GM13977 (cell line): ENCODE measurements at places on chromosomes 5 and 9.

GRCh38 chr5:123181394-123181801, 92.4 kb downstream of the PRDM6 start:
- DNase-seq = no peak

GRCh38 chr5:98917433-98917832, 11.4 kb downstream of the CHD1 start:
- DNase-seq = no peak

DNA sequence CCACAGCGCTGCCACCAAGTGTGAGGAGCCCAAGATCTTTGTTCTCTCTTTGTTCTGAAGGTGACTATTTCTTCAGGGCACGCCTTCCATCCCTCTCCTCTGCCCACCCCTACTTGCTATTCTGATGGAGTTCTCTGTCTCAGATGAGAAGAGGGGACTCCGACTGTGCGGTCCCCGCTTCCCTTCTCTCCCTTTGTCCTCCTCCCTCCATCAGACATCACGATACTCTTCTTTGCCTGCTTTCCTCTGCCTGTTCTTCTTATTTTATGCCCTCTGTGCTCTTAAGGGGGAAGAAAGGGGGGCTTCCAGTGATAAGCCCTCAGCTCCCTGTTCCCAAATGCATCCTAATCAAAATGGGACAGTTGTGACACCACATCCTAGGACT, 307.8 kb downstream of the RAB3C start:
- DNase-seq = no peak

- DNase-seq = no peak
Measured at GRCh38 chr5:109373932-109374331, 35.8 kb downstream of the PJA2 start.

- DNase-seq = no peak
Measured at GRCh38 chr5:76696251-76696650, 19.7 kb upstream of the F2R start.

DNA sequence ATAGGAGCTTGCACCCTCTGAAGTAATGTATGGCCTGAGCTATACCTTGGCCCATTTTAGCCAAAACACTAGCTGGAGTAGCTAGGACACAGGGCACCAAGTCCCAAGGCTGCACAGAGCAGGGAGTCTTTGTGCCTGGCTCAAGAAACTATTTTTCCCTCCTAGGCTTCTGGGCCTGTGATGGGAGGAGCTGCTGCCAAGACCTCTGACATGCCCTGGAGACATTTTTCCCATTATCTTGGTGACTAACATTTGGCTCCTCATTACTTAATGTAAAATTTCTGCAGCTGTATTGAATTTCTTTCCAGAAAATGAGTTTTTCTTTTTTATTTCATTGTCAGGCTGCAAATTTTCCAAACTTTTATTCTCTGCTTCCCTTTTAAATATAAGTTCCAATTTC, 1099.2 kb downstream of the CDH18 start:
- no peak for DNase-seq

DNA sequence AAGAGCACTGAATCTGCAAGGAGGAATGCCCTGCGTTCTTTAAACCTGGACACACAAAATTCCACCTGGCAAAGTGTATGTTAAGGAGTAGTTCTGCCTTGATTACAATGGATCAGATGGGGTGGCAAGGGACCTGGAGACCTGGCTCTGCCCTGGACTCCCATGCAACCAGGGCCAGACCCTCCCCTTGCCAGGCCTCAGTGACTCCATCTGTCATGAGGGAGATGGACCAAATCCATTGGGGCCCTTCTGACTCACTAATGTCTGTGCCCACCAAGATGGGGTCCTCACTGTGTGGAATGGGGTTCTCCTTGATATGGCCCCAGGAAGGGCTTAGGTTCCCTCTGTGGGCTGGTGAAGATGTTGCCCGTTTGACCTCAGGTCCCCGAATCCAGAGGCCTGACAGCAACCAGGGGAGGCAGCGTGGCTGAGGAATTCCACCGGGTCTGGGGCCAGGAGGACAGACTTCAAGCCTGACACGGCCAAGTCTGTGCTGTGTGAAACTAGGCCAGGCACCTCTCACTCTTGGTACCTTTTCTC, 100.3 kb downstream of the PAX5 start:
- no peak for DNase-seq

- no peak for DNase-seq
Measured at GRCh38 chr9:78196258-78196657, 39.6 kb upstream of the CEP78 start.

DNA sequence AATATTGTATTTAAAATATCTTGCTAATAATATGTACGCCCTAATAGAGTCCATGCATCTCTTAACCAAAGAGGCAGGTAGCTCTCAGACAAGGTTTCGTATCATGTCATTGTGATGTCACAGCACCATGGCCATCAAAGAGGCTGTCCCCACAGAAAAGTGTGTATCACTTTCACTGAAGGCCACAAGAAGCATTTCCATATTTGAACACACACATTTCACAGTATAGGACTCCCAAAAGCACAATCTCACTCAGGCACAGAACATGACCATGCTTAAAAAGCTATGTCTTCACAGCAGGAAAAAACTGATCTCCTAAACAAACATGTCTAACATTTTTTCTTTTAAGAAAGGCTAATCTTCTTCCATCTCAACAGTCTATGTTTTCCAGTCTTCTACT, 133.8 kb downstream of the DENND1A start:
- DNase-seq = no peak

DNA sequence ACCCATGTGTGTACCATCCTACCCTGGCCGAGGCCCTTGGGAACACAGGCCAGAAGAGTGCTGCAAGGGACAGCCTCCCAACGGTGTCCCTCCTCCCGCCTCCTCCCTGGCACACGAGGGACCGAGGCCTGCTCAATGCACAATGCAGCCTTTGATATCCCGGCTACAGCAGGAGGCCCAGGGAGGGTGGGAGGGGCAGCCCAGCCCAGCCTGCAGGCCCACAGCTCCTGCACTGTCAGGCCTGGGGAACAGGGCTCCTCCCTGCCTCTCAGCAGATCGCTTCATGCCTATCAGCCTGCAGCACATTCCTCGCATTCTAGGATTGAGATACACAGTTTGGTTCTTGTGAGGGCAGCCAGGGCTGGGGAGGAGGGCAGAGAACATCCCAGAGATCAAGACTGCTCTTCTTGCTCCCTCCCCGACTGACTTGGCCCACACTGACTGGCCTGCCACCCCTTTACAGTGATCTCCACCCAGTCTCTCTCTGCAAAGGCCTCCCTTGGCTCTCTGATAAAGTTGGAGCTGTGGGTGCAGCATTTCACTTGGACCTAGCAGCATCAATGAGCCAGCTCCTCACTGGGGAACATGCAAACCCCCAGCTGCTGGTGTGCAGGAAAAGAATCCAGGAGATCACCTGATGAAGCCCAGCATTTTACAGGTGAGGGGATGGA, at the start of gene SH3TC2:
SH3TC2 (minus strand) TSS at position 46 of the 671 bp plus-strand sequence; CDS start at position 6, 40 bp downstream.
- DNase-seq = no peak

DNA sequence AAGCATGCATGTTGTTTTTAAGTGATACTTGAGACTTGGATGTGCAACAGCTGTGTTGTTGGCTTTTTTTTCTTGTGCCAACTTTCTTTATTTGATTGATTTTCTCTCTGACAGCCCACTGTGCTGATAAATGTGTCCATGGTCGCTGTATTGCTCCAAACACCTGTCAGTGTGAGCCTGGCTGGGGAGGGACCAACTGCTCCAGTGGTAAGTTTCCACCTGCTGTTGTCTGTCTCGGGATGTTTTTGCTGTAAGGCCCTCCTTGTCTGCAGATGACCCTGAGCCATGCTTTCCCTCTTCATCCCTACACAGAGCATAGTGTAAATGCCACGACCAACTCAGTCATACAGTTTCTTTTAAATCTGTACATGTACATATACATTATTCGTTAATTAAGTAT, 79.2 kb downstream of the MEGF10 start:
- DNase-seq = no peak

GRCh38 chr5:78845470-78845869, 139.6 kb downstream of the ARSB start:
- no peak for DNase-seq

GRCh38 chr5:35468811-35469210, 148.9 kb upstream of the SPEF2 start:
- no peak for DNase-seq

GRCh38 chr5:55903121-55903701, 52.1 kb downstream of the IL31RA start:
- peak; percentile 78 for DNase-seq

DNA sequence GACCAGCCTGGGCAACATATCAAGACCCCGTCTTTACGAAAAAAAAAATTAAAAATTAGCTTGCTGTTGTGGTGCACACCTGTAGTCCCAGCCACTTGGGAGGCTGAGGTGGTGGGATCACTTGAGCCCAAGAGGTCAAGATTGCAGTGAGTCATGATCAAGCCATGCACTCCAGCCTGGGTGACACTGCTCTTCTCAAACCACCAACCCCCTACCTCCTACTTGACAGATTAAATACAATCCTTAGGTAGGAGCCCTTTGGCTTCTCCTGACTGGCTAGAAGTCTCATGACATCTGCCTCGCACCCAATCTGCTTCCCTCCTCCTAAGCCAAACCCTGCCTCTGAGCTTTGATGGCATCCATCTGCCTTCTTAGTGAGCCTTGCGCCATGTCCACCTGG, 11.6 kb upstream of the FBP1 start:
- DNase-seq = no peak

GRCh38 chr5:134840811-134841210, 5.0 kb upstream of the C5orf24 start:
- DNase-seq = no peak

DNA sequence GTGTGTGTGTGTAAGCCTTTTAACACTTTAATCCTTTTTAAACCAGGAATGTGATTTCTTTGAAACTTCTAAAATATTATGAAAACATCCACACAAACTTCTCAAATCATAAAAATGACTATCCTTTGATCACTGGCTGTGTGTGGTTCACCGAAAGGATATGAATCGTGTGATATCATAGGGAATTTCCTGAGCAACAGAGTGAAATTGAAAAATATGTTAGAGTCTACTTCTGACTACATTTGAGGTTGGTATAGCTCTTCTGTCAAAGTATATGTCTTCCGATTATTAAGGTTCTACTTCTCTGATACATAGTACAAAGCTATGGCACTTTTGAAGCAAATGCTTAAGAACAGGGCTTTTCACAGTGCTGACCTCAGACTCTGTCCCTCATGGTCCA, 40.3 kb downstream of the RGMB start:
- peak; percentile 32 for DNase-seq

DNA sequence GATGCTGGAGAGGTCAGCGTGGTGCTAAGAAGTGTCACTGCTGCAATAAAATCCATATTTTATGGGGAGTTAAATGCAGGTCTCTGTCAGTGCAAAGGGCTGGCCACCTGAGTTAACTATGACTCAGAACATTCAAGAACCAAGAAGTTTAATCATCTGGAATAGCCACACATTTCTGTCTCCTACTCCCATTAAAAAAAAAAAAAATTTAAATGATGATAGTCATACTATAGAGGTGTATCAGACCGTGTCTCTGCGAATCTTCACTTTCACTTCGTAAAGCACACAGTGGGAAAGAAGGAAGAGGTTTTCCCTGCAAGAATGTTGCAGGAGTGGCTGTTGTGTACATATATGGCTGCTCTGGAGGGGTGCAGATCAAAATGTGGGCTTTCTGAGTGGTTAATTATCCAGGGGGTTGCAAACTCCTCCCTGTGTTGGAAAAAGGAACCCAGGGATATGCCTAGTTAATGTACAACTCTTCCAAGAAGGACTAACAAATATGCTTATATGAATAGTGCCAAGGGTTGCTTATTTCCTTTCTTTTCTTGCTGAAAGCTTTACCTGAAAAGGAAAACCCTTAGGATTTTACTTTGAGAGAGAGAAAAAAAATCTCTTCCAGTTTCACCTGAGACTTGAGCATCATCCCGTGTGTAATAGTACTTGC, 1.5 kb downstream of the CDH6 start:
- no peak for DNase-seq

DNA sequence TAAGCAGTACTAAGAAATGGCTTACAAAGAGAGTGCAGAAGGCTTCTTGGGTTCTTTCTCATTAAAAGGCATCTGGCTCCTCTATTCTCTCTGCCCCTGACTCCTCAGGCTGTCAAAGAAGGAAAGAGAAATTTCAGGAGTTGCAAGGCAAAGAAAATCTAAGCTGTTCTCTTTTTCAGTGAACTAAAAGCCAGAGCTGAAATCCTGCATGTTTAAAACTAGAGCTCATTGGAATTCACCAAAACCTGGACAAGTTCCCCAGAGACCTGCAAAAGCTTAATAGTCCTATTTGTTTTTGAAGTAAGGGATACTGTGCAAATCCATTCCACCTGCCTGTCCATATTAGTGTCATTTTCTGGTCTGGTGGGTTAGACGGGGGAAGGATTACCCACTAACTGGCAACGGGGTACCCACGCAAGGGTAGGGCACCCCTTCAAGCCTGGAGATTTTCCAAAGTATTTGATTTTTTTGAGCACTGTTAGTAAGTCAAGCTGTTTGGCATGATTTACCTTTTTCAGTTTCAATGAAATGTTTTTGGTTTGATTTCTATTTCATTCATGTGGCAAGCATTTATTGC, 179.3 kb downstream of the FSTL4 start:
- no peak for DNase-seq

- DNase-seq = no peak
Measured at GRCh38 chr9:76177931-76178330, 216.3 kb downstream of the RFK start.

GRCh38 chr9:92715488-92716231, 45.7 kb upstream of the IPPK start:
- peak; percentile 6 for DNase-seq

DNA sequence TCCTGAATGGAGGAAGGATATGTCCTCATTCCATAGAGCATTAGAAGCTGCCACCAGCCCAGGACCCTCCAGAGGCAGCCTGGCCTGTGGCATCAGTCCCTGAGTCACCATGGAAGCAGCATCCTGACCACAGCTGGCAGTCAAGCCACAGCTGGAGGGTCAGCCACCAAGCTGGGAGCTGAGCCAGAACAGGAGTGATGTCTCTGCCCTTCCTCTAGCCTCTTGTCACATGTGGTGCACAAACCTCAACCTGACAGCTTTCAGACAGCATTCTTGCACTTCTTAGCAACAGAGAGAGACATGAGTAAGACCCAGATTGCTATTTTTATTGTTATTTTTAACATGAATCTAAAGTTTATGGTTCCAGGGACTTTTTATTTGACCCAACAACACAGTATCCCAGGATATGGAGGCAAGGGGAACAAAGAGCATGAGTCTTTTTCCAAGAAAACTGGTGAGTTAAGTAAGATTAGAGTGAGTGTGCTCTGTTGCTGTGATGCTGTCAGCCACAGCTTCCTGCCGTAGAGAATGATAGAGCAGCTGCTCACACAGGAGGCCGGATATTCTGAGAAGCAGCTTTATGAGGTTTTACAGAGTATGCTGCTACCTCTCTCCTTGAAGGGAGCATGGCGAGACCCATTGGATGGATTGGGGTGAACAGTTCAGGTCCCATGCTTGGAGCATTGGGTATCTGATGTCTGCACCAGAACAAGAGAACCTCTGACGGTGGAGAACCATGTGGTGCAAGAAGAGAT, 13.0 kb upstream of the CYFIP2 start:
- peak; percentile 56 for DNase-seq

DNA sequence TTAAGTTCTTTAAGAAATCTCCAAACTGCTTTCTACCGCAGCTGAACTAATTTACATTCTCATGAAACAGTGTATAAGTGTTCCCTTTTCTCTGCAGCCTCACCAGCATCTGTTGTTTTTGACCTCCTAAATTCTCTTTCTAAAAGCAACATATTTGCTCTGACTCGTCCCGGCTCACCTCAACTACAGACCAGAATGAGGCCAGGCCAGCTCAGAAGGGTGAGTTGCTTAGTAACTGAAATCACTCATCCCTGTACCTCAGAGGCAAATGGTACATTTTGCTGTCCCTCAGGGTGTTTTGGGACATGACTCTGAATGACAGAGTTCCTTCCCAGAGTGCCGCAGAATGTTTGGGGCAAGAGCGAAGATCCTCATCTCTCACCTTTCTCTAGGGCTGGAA, 127.5 kb downstream of the FRMD3 start:
- no peak for DNase-seq

GRCh38 chr9:87713278-87713987, 12.5 kb upstream of the CTSL start:
- no peak for DNase-seq
